Frontal cortex (tissue), 4 donors: ENCODE measurements at places on chromosomes 2 and 18. TPM values are rescaled to one million over a fixed set of nuclear protein-coding genes. Genes with fewer than 3 reads are reported as not detected.

ALPP gene
- not detected for total RNA-seq

IL1A gene
- 0.41 TPM for total RNA-seq

DNA sequence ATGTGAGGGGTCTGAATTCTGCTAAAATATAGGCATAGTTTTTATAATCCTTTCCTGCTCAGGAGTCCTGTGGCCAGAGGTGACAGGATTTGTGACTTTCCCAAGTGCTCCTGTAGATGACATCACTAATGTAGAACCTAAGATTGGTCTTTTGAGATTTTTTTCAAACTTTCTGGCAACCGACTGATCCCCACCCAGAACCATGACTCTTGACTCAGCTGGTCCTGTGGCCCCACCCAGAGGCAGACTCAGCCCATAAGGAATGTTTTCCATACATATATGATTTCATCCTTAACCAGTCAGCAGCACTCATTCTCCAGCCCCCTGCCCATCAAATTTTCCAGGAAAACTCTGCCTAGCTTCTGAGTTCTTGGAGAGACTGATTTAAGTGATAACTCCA, 46.8 kb downstream of the COMMD1 start:
- DNase-seq, result no peak

GRCh38 chr2:230924470-230925341, at the start of gene GPR55:
GPR55 (minus strand) TSS chr2:230925242; CDS start chr2:230910962, 14,280 bp downstream.
- DNase-seq, result no peak

DNA sequence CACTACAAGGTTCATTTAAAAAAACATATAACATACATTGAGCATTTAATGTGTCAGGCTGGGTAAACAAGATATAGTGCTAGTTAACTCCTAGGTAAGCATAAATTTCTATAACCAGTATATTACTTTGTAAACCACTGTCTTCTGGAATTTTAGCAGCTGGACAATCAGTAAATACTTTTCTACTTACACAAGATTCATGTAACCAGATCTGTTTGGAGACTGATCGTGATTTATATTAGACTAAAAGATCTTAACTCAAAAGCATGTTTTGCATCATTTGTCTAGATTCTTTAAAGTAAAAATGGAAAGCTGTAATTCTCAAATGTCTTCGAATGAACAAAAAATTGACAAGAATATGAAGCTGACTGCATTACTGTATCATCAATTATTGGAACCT, 941 bp upstream of the SGO2 start:
- no peak for DNase-seq

- DNase-seq, result no peak
Measured at GRCh38 chr18:57150828-57151227, 3.9 kb downstream of the BOD1L2 start.

PDE1A gene
- 51.0 TPM for total RNA-seq

COLEC12 gene
- total RNA-seq, result 16.7 TPM

- no peak for DNase-seq
Measured at GRCh38 chr2:140063356-140063755, 1283.2 kb upstream of the NXPH2 start.

DNA sequence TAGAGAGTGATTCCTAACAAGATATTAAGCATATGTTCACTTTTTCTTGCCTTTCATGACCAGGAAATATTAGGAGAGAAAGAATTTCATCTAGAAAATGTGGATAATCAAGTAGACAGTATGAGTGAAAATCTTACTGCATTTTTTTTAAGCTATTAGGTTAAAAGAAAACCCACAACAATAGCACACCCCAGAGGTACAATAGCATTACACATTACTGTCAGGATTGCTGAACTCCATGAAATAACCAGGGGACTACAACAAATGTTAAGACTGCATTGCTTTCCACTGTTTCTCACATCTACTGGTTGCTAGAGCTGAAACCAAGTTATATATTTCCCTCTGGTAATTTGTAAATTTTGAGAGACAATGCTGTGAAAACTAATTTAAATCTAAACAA, 33.7 kb downstream of the KLF7 start:
- no peak for DNase-seq

- DNase-seq, result no peak
Measured at GRCh38 chr2:174336501-174337336, 2.0 kb downstream of the SP9 start.

DNA sequence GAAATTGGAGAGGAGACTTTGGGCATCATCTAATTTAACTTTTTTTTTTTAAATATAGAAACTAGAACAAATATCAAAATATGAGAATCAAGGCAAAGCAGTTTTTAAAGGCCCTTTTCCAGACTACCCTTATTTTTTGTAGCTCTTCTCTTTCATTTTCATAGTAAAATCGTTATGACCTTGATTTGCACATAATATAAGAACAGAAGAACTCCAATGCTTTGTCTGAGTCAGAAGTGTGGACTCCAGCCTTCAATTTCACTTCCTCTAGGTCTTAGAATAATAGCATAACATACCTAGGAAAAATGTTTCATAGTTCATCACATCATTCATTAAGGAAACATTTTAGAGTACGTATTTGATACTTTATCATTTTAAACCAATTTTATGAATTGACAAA, 74.4 kb downstream of the ANKRD12 start:
- DNase-seq, result no peak

DNA sequence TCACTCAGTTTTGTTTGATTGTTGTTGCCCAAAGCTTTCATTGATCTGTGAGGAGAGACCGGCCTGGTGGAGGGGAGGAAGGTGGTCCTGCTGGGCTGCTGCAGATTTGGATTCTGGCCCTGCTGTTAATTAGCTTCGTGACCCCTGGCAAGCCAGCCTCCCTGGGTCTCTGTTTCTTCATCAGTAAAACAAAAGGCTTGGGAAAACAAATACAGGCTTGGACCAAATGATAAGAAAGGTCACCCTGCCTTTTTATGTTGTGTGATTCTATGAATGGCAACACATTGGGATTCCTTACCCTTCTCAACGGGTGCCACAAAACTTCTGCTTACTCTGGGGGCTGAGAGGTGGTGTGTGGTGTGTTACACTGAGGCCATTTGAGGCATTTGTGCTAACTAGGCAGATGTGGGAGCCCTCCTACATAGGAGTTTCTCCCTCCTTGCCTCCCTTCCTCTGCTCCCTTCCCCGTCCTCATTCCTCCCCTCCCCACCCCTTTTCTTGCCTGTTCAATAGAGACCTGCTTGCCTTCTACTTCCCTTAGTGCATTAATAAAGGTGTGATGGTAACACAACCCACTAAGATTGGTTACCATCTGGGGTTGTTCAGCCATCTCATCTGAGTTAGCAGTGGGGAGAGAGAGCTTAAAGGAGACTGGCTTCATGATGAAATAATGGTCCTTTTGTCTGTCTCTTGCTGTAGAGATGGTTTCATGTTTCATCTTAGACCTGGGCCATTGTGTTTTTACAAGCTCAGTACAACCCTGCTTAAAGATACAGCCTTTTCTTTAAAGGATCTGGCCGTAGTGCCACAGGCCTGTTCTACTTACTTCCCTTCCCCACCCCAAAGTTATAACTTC, 96.2 kb downstream of the TANC1 start:
- no peak for DNase-seq

GRCh38 chr2:218331745-218332144, 24.9 kb upstream of the CATIP start:
- no peak for DNase-seq
